ENCODE measurements at places on chromosomes 5 and 9. TPM values are rescaled to one million over a fixed set of nuclear protein-coding genes. Genes with fewer than 3 reads are reported as not detected.

DNA sequence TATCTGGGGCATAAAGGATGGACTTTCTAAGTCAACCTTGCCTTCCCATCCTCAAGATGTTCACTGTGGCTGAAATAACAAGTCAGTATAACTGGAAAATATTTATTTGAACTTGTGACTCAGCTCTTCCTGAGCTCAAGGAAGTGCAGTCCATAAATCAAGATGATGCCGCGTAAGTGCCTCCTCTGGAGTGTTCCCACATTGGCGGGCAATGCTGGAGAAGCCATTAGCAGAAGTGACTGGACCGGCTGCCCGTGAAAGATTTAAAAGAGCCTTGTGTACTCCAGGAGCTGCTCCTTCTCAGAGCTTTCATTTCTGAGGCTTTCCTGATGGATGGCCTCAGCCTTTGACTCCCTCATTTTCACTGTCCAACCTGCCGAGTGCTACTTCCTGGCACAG, 17.4 kb downstream of the TMOD1 start:
- DNase-seq = no peak

DNA sequence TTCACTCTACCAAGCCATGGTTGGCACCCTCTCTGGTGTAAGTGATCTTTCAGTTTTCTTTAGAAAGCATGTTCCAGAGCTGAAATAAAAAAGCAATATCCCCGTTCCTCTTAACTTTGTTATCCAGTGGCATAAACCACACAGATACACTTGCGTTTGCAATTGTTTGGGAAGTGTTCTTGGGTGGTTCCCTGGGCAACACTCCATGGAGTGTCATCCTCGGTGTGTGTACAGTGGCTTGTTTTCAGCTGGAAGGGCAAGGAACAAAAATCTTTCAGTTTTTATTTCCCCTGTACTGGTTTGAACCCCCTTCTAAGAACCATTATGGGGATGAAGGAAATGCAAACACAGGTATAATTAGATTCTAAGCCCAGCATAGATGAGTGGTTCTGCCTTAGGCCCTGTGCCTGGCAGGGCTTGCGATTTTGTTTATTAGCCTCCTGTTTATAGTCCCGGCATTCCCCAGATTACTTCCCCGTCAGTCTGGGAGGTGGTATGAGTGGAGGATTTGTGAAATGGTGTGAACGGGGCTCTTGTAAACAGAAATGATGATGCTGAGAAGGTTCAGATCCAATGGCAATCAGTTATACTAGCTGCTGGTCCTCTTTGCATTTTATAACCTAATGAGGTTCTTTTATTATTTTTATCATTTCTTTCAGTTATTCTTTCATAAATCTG, 76.0 kb upstream of the CD180 start:
- no peak for DNase-seq

GRCh38 chr5:95841914-95842812, 19.6 kb upstream of the GLRX start:
- DNase-seq = no peak

Gene PCDHGB7
- 16.4 TPM for total RNA-seq

Data from cardiac septum (tissue), 1 donor.